ENCODE measurements at places on chromosomes 4 and X.

DNA sequence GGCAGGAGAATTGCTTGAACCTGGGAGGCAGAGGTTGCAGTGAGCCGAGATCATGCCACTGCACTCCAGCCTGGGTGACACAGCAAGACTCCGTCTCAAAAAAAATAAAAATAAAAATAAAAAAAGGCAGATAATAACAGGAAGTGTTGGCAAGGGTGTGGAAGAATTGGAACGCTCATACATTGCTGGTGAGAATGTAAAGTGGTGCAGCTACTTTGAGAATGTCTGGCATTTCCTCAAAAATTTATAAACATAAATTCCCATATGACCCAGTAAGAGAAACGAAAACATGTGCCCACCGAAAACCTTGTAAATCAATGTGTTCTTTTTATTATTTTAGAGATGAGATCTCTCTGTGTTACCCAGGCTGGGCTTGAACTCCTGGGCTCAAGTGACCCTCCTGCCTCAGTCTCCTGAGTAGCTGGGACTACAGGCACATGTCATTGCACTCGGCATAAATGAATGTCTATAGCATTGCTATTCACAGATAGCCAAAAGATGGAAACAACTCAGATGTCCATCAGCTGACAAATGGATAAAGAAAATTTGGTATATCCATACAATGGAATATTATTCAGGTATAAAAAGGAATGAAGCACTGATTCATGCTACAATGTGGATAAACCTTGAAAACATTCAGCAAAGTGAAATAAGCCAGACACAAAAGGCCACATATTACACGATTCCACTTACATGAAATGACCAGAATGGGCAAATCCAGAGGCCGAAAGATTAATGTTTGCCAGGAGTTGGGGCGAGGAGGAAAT is 63.7 kb upstream of the PLAC1 start:
- DNase-seq, result no peak

DNA sequence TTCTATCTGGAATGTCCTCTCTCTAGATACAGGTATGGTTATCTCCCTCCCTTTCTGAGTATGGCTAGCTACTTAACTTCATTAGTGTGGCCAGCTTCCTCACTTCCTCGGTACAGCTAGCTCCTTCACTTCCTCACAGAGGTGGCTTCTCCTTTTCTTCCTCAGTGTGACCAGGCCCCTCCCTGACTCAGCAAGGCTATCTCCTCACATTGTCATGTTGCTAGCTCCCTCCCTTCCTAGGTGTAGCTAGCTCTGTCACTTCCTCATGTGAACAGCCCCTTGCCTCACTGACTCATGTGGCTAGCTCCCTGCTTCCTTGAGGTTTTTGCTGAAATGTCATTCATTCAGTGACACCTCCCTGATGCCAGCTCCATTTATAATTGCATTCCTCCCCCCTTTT is 67.3 kb upstream of the DDIT4L start:
- no peak for DNase-seq

DNA sequence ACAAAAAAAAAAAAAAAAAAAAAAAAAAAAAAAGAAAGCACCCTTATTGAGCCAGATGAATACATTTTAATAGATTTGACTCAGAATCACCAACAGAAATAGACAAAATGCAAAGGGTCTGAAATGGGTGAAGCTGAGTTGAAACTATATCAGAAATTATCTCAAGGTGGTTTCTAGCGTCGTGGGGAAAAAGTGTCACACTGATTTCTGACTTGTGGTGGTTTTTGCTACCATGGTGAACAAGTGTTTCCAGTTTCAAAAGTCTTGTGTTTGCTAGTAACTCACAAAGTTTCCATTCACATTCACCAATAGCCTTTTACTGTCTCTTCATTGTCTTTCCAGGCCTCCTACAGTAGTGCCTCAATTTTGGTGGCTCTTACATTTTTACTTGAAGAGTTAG is 135.5 kb downstream of the ARHGAP24 start:
- DNase-seq, result no peak

GRCh38 chrX:42093756-42094155 is 170.4 kb upstream of the CASK start:
- no peak for DNase-seq

DNA sequence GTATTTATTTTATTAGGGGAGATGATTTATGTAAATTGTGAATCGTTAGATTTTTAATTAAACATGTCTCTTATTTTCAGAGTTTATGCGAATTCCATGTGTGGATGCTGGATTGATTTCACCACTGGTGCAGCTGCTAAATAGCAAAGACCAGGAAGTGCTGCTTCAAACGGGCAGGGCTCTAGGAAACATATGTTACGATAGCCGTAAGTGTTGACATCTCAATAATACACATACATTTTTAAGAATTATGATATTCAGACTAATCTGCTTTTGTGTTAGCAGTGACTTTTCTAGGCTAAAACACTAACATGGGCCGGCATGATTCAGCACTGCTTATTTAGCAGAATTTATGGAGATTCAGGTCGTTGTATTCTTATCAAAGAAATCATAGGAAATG is 91.2 kb downstream of the RAP1GDS1 start:
- no peak for DNase-seq

- no peak for DNase-seq
Observed at GRCh38 chr4:128256539-128256938, 31.1 kb downstream of the PGRMC2 start.

GRCh38 chrX:31471229-31471628 is 399.4 kb upstream of the FTHL17 start:
- no peak for DNase-seq

- DNase-seq, result no peak
Observed at GRCh38 chr4:2406406-2406805, 12.0 kb downstream of the ZFYVE28 start.

DNA sequence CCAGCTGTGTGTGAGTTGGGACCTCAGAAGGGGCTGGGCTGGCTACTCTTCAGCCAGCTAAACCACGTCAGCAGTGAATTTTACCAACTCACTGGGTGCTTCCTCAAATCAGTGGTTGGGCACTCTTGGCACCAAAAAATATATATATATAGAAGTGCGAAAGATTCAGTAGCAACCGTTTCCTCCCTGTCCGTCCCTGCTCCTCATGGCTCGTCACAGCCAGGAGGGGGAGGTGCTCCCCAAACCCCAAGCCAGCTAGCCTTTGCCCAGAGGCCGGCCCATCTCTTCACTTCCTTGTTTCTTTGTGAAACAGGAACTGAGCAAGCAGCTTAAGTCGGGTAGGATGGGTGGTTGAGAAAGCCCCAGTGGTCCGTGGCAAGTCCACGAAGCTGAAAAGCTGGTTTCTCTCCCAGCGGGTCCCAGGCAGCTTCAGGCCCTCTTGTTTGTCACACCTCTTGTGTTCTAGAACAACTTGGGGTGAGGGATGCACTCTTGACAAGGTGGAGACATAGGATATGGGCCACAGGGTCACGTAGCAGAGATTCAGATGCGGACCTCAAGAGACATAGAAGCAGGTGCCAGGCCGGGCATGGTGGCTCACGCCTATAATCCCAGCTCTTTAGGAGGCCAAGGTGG is 6.8 kb upstream of the SASH3 start:
- no peak for DNase-seq

DNA sequence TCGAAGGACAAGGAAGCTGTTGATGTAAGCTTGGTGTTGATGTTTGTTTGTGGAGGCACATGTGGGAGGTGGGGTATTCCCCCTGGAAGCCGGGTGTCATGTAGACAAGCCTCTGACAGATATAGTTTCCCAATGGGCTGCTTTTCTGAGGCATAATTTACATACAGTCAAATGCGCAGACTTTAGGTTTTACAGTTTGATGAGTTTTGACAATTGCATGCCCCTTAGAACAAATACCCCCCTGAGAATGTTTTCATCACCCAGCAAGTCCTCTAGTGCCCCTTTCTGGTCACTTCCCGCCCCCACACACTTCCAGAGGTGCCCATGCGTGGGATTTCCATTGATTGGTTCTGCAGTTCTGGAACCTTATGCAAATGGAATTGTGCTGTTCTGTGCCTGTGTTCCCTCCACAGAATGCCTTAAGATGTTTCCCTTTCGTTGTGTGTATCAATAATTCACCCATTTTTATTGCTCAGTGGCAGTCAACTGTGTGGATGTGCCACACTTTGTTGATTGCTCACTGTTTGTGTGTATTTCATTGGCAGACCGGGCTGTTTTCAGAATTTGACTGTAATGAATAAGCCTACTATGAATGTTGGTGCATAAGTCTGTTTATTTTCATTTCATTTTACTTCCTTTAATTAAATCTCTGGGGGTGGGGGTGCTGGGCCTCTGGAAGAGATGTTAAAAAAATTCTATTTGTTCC is 8.5 kb downstream of the EVC start:
- no peak for DNase-seq

GRCh38 chr4:146585761-146586333 is 52.8 kb upstream of the POU4F2 start:
- no peak for DNase-seq

- DNase-seq, result no peak
Observed at GRCh38 chr4:119797238-119797894, 168.8 kb upstream of the PDE5A start.

- DNase-seq, result no peak
Observed at GRCh38 chr4:141109983-141110382, 23.3 kb downstream of the RNF150 start.

DNA sequence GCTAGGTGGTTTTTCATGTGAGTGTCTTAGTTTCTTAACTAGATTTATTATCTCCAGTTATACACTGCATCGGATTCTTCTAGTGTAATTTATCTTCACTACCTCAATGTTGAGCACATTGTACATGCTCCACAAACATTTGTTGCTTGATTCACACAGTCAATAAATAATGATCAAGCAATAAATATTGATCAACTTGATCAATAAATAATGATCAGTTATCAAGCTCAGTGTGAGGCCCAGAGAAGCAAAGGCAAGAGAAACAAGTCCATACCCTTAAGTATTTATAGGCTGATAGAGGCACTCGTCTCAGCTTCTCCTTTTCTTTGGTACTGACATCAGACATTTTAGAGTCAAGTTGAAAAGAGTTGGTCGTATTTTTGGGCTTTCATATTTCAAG is 5.1 kb upstream of the VBP1 start:
- no peak for DNase-seq

DNA sequence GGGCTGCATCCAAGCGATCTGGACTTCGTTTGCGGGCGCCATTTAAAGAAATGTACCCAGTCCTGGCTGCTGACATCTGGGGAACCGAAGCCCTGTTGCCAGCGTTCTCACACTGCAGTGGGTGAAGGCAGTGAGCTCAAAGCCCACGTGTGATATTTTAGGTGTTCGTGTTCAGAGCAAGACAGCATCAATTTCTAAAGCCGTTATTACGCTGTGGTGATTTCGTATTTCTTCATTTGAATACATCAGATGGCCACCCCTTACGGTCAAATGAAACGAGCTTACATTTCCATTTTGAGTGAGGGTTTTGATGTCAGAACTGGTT is 376 bp upstream of the C4orf36 start:
- DNase-seq, result no peak

GRCh38 chr4:166903408-166903807 is 330.9 kb downstream of the SPOCK3 start:
- DNase-seq, result no peak

DNA sequence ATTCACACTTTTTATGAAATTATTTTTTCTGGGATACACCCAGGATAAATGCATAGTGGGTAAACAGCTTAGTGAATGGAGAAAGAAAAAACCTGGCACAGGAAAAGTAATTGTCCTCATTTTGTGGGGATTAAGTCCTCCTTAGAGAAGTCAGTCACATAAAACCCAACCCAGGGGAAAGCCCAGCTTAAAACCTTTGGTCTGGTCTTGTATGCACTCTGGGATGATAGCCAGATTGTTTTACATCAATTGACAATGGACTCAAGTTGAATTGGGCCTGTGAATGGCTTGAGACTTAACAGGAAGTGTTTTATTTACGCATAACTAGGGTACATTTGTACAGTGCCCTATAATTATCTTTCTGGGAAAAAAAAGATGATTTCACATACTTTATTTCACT is 561.3 kb upstream of the GRIA3 start:
- DNase-seq, result no peak

DNA sequence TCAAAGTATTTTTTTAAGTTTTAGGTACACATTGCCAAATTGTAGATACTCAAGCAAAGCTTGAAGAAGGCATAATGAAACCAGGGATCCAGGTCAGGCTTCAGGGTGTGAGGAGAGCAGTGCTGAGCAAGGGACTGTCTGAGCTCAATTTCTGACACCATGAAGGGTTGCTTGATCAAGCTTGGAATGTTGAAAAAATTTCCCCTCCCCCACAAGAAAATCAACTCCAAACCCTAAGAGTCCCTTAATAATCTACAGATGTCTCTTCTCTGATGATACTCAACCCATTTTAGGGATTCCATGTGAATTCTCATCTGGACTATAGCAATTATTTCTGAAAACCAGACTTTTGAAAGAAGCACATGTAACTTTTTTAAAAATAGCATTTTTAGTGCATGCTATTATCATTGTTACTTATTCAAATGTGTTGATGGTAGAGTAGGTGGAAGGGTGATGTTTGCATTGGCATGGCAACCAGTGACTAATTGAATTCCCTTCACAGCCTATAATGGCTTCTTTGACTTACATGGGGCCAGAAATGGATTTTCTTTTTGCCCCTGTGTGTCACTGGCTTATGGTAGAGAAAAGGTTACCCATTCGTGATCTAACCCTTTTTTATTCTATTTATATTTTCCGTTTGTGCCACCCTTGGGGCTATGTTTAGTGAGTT is 252.0 kb downstream of the FBXW7 start:
- DNase-seq, result no peak

DNA sequence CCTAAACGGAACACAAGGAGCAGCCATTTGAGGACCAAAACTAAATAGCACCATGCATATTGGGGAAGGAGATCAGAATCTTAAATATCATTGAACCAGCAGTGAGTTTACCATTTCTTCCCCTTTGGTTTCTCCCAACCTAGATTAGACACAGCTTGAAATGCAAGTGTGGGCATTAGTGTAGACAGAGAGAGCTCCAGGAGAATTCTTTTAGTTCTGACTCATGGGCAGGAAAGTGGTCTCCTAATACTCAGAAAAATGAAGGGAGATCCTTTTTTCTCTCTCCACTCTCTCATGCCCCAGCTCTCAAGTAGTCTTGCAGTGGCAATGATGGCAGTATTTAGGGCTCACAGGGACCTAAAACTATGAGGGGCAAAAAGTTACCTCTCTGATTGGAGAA is 567.9 kb downstream of the INPP4B start:
- no peak for DNase-seq

GRCh38 chr4:86279293-86279960 is 80.4 kb downstream of the MAPK10 start:
- DNase-seq, result no peak

GRCh38 chrX:128543114-128543513 is 490.9 kb upstream of the ACTRT1 start:
- DNase-seq, result no peak

GRCh38 chr4:90543419-90544170 is 416.4 kb downstream of the CCSER1 start:
- no peak for DNase-seq

DNA sequence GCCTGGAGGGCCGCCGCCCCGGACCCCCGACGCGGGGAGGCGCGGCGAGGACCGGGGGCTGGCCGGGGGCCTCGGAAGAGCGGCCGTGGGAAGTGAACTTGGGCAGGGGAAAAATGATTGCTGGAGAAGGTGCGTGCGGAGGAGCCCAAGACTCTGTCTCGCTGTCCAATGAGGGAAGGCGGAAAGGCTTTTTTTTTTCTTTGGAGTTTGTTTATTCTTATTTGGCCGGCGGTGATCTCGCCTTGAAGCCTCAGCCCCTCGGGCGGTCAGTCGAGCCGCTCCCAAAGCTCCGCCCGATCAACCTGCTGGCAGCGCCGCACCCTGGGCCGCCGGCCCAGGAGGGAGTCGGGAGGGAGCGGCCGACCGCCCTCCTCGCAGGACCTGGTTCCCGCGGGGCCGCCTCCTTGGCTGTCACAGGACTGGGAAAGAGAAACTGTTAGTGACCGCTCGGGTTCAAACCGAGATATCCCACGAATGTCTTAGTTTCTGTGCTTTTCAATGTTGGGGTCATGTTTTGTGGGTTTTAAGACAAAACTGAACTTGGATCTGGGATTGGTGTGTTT is 2.5 kb downstream of the CPEB2 start:
- DNase-seq, result peak; percentile 26

Measured in left renal cortex interstitium (tissue), 4 donors.